ENCODE measurements at places on chromosomes 5 and 9.

DNA sequence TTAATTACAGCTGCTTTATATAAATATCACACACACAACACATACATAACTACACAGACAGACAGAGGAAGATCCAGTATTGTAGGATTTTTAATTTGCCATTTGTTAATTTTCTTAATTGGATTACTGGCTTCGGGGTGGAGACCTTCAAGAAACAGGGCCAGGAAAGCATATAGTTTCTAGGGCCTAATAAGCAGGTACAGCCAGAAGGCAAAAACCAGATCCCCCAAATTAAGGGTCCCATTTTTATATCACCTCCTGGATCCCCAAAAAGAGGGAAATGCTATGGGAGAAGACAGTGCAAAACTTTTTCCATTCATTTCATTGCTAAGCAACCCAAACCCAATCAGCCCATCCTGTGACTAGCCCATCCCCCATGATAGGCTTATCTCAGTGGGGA lies 373.3 kb upstream of the FAM174A start:
- no peak for DNase-seq

GRCh38 chr5:151924564-151925301 lies at the start of gene GLRA1:
Gene GLRA1, minus strand, starts transcription at chr5:151924851. Its CDS starts 302 bp downstream, at chr5:151924549.
- DNase-seq: peak; percentile 53

DNA sequence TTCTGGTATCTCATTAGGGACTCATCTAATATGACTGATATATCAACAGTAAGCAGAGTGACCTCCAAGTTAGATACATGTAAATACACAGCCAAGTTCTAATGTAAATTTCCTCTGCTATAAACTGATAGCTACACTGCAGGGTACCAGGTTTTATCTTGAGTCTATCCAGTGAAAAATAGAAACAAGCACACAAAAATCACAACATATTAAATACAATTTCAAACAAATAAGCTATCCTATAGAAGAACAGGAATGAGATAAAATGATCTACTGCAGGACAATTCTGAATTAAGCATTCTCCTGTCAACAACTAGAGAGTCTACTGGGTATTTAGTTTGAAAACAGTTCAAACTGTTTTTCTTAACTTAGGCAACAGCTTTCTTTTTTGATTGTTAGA lies 42.7 kb downstream of the NR3C1 start:
- no peak for DNase-seq

DNA sequence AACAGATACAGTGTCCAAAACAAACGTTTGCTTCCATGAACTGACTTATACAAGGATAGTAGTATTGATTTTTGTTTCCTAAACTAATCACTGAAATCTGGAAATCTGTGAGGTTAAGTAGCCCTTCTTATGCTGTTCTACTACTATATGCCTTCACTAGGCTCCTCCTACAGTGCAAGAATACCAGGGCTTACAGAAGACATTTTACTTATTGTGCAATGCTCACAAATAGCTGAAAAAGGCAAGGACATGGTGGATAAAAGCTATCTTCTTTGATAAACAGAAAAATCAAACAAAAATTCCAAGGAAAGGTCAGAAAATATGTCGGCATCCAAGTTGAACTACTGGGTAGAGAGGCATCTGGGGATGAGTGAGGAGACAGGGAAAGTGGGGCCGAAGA lies 61.9 kb downstream of the OXCT1 start:
- DNase-seq: no peak

DNA sequence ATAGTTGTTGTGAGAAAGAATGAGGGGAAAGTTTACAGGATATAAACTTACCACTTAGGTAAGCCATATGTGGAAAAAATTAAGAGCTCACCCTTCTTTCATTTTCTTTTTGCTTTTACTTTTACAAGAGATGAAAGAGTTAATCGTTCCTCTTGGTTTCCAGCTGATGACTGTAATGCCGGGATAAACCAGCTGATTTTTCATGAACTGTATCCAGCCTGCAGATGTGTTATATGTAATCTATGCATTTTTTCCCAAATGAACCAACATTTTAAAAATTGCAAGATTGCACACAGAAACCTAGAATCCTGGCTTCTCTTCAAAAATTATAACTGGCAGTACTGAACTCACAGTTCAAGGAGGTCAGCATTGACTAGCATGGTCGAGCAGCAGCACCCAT lies 185.9 kb downstream of the GRIA1 start:
- no peak for DNase-seq

- DNase-seq: no peak
These were observed 163.2 kb upstream of the KLF9 start for GRCh38 chr9:70577671-70578070.

GRCh38 chr5:62608529-62609511 lies 30.2 kb downstream of the LRRC70 start:
- DNase-seq: no peak
